ENCODE measurements at places on chromosomes 6 and 20.
A peak's percentile ranks its signal among the peaks of the same experiment; 100 is the strongest.

- peak; percentile 44 for DNase-seq
These were observed 756 bp downstream of the MTG2 start for GRCh38 chr20:62183426-62184142.

- DNase-seq, result no peak
These were observed 66.6 kb downstream of the FAM83B start for GRCh38 chr6:54913211-54913610.

DNA sequence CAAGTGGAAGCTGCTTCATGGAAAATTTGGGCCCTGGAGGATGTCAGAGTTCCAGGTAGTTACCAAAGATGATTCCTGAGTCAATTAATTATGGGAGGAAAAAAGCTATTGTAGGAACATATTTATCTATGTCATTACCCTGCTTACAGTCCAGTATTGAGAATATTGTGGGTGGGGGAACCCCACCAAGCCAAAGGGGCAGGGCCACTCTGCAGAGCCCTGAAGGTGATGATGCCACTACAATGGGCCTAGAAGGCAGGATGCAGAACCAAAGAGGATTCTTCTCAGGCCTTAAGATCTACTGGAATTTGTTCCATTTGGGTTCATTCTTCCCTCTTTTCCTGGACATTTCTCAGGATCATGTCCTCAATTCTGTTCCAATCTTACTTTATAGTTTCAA, 375.2 kb upstream of the MARCKS start:
- DNase-seq, result no peak

DNA sequence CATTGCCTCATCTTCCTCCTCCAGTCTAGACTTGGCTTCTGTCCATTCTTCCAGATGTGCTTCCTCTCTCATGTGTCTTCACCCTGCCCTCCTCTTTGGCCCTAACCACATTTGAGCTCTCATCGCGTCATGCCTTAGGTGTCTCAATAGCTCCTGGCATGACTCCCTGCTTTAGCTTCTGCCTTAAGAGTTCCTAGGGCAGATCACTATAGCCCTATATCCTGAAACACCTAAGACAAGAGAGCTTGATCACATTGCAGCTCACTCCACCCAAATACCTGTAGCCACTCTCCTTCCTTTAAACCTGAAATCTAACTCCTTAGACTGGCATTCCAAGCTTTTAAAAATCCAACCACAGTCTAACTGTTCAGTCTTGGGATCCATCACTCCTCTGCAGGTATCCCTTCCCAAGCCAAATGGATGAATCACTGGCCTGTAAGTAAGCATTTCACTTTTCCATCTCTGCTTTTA, 69.0 kb upstream of the STXBP5 start:
- DNase-seq, result peak; percentile 23

- no peak for DNase-seq
These were observed 87.7 kb downstream of the TSHZ2 start for GRCh38 chr20:53059848-53060247.

GRCh38 chr6:156824142-156824541, 47.0 kb downstream of the ARID1B start:
- no peak for DNase-seq

- DNase-seq, result no peak
These were observed 20.3 kb downstream of the PRDM1 start for GRCh38 chr6:106106276-106107042.

GRCh38 chr6:11764250-11764604, 14.4 kb downstream of the ADTRP start:
- no peak for DNase-seq

DNA sequence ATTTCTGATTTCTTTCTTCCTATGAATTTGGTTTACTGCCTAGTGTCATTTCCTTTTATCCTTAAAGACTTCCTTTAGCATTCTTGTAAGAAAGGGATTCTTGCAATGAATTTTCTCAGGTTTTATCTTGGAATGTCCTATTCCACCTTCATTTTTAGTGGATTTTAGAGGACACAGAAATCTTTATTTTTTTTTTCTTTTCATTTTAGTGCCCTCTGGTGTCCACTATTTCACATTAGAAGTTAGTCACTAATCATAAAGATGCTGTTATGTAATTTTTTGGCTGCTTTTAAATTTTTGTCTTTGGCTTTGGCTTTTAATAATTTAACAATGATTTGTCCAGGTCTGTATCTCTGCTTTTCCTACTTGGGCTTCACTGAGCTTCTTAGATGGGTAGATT, 28.1 kb downstream of the LMBRD1 start:
- DNase-seq, result peak; percentile 12

GRCh38 chr6:107156617-107157016, 41.3 kb upstream of the BEND3 start:
- DNase-seq, result no peak

- peak; percentile 28 for DNase-seq
These were observed 41.9 kb downstream of the PRR18 start for GRCh38 chr6:166266336-166266735.

GRCh38 chr6:154824076-154824475, 90.9 kb downstream of the SCAF8 start:
- no peak for DNase-seq

- peak; percentile 27 for DNase-seq
These were observed at the start of gene SPTLC3 for GRCh38 chr20:13008761-13009681. SPTLC3 (plus strand) TSS chr20:13008972; CDS start chr20:13009268, 296 bp downstream.

DNA sequence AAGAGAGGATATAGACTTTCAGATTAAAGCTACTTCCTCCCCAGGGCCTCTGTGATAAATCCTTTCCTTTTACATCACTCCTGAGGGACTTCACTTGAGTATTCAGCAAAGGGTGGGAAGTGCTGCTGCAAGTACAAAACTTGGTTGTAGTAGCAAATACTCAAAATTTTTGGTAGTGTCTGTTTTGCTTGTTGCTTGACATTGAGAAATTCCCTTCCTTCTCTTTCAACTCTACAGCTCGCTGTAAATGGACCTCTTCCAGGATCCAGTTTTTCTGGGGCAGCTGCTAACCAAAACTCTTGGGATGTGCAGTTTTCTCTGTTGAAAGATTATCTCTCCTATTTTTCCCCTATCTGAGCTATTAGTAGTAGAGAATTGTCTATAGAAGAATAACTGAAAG, 472.0 kb downstream of the CD109 start:
- DNase-seq, result no peak

Data from DMS53 (cell line).